ENCODE measurements at places on chromosomes 7 and 10.

DNA sequence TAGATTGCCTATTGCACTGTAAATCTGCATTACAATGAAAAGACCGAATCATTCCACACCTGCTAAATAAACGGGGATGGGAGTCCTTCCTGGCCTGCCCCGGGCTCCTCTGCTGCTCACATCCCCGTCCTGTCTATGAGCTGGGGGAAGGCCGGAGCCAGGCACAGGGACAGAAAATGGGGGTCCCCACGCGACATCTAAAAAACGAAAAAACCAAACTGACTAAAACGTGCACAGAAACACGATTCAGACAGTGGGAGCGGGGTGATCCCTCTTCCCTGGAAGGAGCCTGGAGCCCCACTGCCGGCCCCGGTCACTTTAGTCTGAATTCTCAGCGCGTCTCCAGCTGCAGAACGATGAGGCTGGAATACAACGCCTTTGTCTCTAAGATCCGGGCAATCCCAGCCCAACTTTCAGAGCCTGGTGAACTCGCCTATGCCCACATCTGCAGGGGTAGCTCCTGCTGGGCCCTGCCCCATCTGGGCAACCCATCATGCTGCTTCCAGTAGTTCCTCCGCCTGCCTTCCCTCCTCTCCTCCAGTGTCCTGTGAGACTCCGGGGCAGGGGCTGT, 78.0 kb downstream of the ADARB2 start:
- no peak overlapping the region for H3K27ac ChIP-seq
- H3K4me1 ChIP-seq, result peaks cover 5% of the 10 kb centered on the region
- no peak for DNase-seq
- H3K27me3 ChIP-seq, result no peaks in the 10 kb centered on the region

GRCh38 chr7:157568106-157568769, 231.4 kb downstream of the DNAJB6 start:
- no peak for DNase-seq
- H3K4me3 ChIP-seq, result peak overlapping the region; percentile 49
- H3K36me3 ChIP-seq, result no peaks in the 10 kb centered on the region
- no peaks in the 10 kb centered on the region for H3K4me1 ChIP-seq
- no peaks in the 10 kb centered on the region for H3K27me3 ChIP-seq

- H3K27me3 ChIP-seq, result no peaks in the 10 kb centered on the region
- H3K27ac ChIP-seq, result peak overlapping the region; percentile 8
Measured at GRCh38 chr7:4134631-4135030, 547.5 kb upstream of the FOXK1 start.

GRCh38 chr10:62502995-62503613, 128.9 kb downstream of the ZNF365 start:
- no peak overlapping the region for H3K27ac ChIP-seq
- DNase-seq, result no peak
- no peaks in the 10 kb centered on the region for H3K4me1 ChIP-seq
- no peaks in the 10 kb centered on the region for H3K27me3 ChIP-seq
- H3K4me3 ChIP-seq, result no peak overlapping the region

DNA sequence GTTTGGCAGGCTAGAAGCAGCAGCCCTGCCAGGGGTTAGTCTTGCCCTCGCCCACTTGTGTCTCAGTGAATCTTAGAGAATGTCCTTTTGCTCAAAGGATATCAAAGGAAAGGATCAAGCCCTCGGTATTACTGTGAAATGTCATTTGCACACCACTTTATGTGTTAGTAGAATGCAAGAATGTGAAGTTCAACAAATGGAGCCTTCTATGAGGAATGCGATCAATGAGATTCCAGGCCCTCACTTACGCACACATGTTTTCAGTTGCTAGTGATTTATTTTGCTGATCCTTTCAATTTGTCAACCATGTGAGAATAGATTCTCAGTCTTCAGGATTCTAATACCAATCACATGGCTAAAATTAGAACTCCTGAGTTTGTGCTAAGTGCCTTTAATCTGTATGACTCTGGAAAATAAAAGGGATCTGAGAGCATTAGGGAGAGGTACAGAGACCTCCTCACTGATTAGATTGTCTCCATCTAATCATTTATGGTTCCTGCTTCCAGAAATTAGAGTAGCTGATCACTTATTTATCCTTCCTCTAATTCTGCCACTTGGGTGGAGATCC, 123.0 kb upstream of the SP4 start:
- H3K36me3 ChIP-seq, result no peaks in the 10 kb centered on the region
- H3K4me3 ChIP-seq, result no peak overlapping the region
- no peaks in the 10 kb centered on the region for H3K4me1 ChIP-seq

GRCh38 chr10:9211228-9211627, 1156.7 kb downstream of the GATA3 start:
- H3K4me1 ChIP-seq, result no peaks in the 10 kb centered on the region
- DNase-seq, result no peak
- no peaks in the 10 kb centered on the region for H3K36me3 ChIP-seq
- H3K4me3 ChIP-seq, result no peak overlapping the region
- H3K27ac ChIP-seq, result no peak overlapping the region

DNA sequence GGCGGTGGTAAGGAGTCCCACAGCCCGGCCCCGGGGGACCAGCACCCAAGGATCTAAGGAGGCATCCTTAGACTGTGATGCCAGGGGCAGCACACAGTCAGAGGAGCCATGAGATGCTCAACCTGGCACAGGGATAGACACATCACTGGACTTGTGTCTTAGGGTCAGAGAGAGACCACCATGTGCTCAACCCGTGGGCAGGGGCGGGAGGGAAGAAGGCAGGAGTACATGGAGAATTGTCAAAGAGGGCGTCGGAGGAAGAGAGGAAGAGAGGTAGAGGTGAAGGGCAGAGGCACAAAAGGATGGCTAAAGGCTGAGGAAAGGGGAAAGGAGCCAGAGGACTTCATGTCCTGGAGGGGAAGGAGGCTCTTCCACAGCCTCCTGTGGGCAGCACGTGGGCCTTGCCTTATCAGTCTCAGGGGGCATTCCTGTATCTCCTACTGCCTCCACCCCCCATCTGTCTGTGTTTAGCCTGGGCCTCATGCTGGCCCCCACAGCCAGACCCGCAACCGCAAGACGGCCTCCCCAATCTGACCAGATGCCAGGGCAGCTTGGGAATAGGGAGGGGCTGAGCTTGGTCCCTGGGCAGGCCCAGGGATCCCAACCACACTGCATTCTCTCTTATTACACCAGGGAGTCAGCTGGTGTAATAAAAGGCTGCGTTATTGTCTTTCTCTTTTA, 2.2 kb downstream of the ADCY1 start:
- H3K27ac ChIP-seq, result no peak overlapping the region
- no peaks in the 10 kb centered on the region for H3K36me3 ChIP-seq
- peaks cover 16% of the 10 kb centered on the region for H3K27me3 ChIP-seq
- no peaks in the 10 kb centered on the region for H3K4me1 ChIP-seq
- DNase-seq, result no peak
- H3K4me3 ChIP-seq, result no peak overlapping the region

GRCh38 chr10:80561950-80562349, 24.2 kb downstream of the SH2D4B start:
- H3K27ac ChIP-seq, result no peak overlapping the region
- DNase-seq, result no peak
- H3K4me3 ChIP-seq, result no peak overlapping the region
- no peaks in the 10 kb centered on the region for H3K4me1 ChIP-seq

- no peak overlapping the region for H3K27ac ChIP-seq
- no peaks in the 10 kb centered on the region for H3K36me3 ChIP-seq
- H3K27me3 ChIP-seq, result no peaks in the 10 kb centered on the region
- no peak for DNase-seq
- H3K4me3 ChIP-seq, result no peak overlapping the region
Measured at GRCh38 chr7:85274454-85274853, 87.6 kb upstream of the SEMA3D start.

DNA sequence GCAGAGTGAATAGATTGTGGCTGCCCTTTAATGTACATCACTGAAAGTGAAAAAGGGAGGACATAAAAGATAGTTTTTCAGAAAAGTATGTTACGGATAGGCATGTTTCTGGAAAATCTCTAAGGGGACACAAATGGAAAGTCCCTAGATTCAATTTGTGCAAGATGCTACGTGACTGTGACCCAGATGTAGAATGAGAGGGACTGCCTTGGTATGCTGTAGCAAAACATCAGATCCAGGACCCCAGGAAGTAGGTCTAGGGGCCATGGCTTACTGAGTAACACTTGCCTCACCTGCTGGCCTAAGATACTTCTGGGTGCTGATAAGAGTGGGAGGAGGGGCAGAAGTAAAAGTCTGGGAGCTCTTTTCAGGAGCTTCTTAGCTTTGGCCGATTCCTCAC, 191.2 kb upstream of the PHYHIPL start:
- H3K27ac ChIP-seq, result no peak overlapping the region
- H3K4me3 ChIP-seq, result no peak overlapping the region
- no peaks in the 10 kb centered on the region for H3K27me3 ChIP-seq
- no peak for DNase-seq
- no peaks in the 10 kb centered on the region for H3K36me3 ChIP-seq
- H3K4me1 ChIP-seq, result no peaks in the 10 kb centered on the region

GRCh38 chr7:36838616-36839225, 114.4 kb upstream of the AOAH start:
- no peaks in the 10 kb centered on the region for H3K27me3 ChIP-seq
- no peak overlapping the region for H3K27ac ChIP-seq
- H3K36me3 ChIP-seq, result no peaks in the 10 kb centered on the region
- no peak for DNase-seq

GRCh38 chr10:70847659-70848360, 32.1 kb downstream of the SGPL1 start:
- H3K36me3 ChIP-seq, result peaks cover 12% of the 10 kb centered on the region
- no peak overlapping the region for H3K4me3 ChIP-seq
- DNase-seq, result no peak
- no peak overlapping the region for H3K27ac ChIP-seq
- H3K4me1 ChIP-seq, result no peaks in the 10 kb centered on the region

DNA sequence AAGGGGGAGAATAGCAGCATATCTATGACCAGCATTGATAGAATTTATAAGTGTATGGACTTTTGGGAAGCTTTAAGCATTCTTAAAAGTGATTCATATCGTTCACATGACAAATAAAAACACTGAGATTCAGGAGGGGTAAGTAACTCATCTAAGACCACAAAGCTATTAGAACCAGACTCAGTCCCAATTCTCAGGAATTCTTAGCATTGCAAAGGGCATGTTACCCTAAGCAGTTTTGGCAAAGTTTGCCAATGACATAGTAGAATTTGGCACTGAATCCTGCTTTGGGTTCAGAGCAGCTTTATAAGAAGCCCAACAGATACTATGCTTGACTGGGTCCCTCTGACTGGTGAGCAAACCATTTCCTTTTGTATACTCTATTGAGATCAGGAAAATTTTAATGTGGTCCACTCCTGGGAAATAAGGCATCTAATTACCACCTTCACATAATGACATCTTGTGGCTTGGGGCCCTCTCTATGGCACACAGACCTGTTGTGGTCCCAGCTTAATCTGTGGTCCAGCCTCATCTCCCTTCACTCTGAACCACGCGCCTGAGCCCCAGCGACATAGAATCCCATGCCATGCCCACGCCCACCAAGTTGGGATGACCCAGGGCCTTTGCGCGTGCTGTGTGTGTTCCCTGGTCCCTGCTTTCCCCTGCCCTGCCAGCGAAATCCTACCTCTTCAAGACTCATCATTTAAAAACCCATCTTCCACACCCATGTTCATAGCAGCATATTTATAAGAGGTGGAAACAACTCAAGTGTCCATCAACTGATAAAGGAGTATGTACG, 37.5 kb upstream of the DOCK1 start:
- no peak overlapping the region for H3K27ac ChIP-seq
- no peaks in the 10 kb centered on the region for H3K4me1 ChIP-seq
- DNase-seq, result no peak
- H3K36me3 ChIP-seq, result no peaks in the 10 kb centered on the region

DNA sequence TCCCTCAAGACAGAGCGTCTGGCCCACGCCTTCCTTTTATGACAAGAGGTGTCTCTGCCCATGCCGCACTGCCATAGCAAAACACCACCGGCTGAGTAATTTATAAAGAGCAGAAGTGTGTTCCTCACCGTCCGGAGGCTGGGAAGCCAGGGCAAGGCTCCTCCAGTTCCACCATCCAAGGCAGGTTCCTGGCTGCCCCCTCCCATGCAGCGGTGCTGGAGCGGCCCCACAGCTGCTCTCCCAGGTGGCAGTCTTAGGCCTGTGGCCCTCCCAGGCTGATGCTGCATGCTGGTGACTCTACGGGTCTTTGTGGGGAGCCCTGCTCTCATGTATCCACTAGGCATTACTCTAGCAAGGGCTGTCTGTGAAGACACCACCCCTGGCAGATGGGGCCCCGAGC, 113.1 kb downstream of the TCERG1L start:
- no peak overlapping the region for H3K27ac ChIP-seq
- no peaks in the 10 kb centered on the region for H3K27me3 ChIP-seq
- no peaks in the 10 kb centered on the region for H3K36me3 ChIP-seq

GRCh38 chr10:69397972-69398371, 18.7 kb downstream of the TACR2 start:
- H3K4me3 ChIP-seq, result no peak overlapping the region
- no peak for DNase-seq
- no peaks in the 10 kb centered on the region for H3K4me1 ChIP-seq

GRCh38 chr7:139106959-139107358, 2.6 kb downstream of the ZC3HAV1 start:
- H3K27me3 ChIP-seq, result no peaks in the 10 kb centered on the region
- no peaks in the 10 kb centered on the region for H3K36me3 ChIP-seq
- H3K4me1 ChIP-seq, result peaks cover 7% of the 10 kb centered on the region
- no peak overlapping the region for H3K27ac ChIP-seq
- DNase-seq, result no peak

DNA sequence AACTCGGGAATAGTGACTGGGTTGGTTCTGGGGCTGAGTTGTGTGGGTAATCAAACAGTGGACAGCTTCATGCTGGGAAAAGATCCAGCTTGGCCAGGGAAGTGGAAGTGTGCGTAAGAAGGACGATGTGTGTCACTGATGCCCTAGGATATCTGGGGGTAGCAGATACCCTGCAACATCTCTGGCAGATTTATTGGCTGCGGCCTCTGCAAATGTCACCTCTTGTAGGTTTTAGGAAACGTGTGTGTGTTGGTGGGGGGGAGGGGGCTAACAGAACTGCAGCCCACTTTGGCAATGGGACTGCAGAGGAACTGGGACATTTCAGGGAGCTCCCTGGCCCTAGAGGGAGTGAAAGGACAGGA, 965 bp upstream of the AGAP3 start:
- no peaks in the 10 kb centered on the region for H3K36me3 ChIP-seq
- H3K4me3 ChIP-seq, result peak overlapping the region; percentile 63
- no peak for DNase-seq
- H3K27me3 ChIP-seq, result no peaks in the 10 kb centered on the region

- H3K4me3 ChIP-seq, result no peak overlapping the region
- H3K4me1 ChIP-seq, result peaks cover 3% of the 10 kb centered on the region
- DNase-seq, result no peak
- H3K36me3 ChIP-seq, result no peaks in the 10 kb centered on the region
- H3K27ac ChIP-seq, result no peak overlapping the region
Measured at GRCh38 chr10:28385748-28386502, 83.1 kb upstream of the MPP7 start.

DNA sequence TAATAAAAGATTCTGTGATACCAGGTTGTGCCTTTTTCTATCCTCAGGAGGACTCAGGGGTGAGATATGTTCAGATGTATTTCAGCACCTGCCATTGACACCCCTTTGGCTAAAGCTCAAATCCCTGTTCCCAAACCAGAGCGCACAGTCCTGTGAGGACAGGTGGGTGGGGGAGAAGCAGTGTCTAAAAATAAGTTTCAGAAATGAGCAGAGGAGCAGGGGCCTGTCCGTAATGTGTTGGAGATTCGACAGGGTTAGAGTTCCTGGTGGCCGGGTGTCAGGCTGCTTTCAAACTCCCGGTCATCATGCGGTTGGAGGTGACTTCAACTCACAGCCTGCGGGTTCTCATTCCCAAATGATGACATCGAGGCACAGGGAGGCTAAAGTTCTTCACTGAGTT, 211.5 kb downstream of the KLF6 start:
- H3K27me3 ChIP-seq, result no peaks in the 10 kb centered on the region
- no peak for DNase-seq
- H3K4me3 ChIP-seq, result no peak overlapping the region
- H3K4me1 ChIP-seq, result no peaks in the 10 kb centered on the region
- H3K36me3 ChIP-seq, result no peaks in the 10 kb centered on the region

Data from small intestine (tissue), 16 donors.